ENCODE measurements at places on chromosomes 3 and 15. TPM values are rescaled to one million over a fixed set of nuclear protein-coding genes. Genes with fewer than 3 reads are reported as not detected.

Gene CAND2
- 35.2 TPM for polyA plus RNA-seq

Gene GOLGA8T
- polyA plus RNA-seq = not detected

Gene KLF15
- polyA plus RNA-seq = 0.75 TPM

Gene CACNA2D2
- 5.4 TPM for polyA plus RNA-seq

Gene CADPS
- polyA plus RNA-seq = 49.2 TPM

Gene SLC22A14
- not detected for polyA plus RNA-seq

Gene WNT5A
- polyA plus RNA-seq = 22.3 TPM

Gene MST1R
- polyA plus RNA-seq = 3.4 TPM

Gene CPNE9
- 0.06 TPM for polyA plus RNA-seq

Gene KLHL25
- 19.3 TPM for polyA plus RNA-seq

Gene CLDN11
- 0.16 TPM for polyA plus RNA-seq

Gene INKA1
- 4.4 TPM for polyA plus RNA-seq
